ENCODE measurements at places on chromosomes 3 and 15.

DNA sequence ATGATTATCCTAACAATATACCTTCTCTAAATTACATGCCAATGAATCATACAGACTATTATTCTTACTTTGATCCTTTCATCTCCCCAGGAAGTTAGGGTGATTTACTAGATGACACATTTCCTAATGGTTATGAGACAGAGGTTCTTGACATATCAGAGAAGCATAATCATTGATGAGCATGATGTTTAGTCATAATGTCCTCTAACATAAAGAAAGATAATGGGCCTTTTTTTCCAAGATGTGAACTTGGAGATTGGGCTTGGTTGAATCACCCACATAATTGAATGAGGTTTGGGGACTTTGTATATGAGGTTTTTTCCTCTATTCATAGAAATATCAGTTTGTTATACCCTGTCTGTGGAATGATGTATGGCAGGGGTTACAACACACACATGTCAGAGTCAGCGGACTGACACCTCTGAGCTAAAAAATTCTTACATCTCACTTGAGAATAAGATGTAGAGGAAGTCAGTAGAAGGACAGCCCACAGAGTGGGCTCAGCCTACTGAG, 69.7 kb upstream of the DCBLD2 start:
- no peak for DNase-seq

DNA sequence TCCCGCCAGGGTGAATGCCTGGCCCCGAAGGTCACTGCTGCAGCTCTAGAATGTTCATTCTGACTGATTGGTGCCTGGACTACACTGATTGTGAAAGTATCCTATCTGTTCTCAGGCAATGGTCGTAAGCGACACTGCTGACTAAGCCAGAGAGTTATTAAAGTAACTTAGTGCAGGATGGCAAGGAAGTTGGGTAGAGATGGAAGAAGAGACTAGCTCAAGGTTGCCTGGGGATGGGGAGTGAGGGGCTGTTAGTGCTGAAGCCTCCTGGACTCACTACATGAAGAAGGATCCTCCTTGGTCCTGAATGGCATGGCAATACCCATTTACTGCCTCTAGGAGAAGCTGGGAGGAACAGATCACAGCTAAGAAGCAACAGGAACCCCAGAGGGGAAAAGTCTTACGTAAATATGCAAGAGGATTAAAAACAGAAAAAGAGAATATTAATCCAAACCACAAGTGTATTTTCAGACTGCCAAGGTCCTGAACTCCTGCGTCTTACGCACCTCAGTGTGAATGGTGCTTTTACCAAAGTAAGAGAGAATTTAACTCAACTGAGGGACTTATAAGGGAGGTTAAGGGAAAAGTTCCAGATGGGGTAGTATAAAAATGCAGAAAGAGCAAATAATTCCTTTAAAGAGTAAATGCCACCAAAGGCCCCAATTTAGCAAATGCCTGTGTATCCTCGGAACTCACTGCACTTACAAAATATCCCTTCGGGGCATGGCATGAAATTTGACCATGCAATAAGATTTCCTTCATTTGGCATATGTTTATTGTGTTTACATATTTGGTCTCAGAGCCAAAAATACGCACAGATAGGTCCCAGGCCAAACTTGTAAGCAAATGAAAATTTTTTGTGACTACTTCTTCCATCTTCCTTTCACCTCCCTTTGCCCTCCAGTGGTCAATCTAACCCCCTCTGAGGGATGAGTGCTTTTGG, 64.0 kb upstream of the DGKG start:
- no peak for DNase-seq

- DNase-seq: no peak
These were observed 103.2 kb downstream of the GABRG3 start for GRCh38 chr15:27074179-27074578.

GRCh38 chr3:73718326-73719110, 93.8 kb upstream of the PDZRN3 start:
- no peak for DNase-seq

GRCh38 chr3:100500320-100500880, 8.0 kb downstream of the TMEM45A start:
- no peak for DNase-seq

- no peak for DNase-seq
These were observed 44.1 kb upstream of the TBC1D23 start for GRCh38 chr3:100216713-100217112.

GRCh38 chr15:59688423-59688781, 718 bp downstream of the BNIP2 start:
- DNase-seq: peak; percentile 55

GRCh38 chr3:108006077-108006771, 84.6 kb downstream of the CD47 start:
- DNase-seq: no peak

- DNase-seq: no peak
These were observed 22.6 kb upstream of the POMGNT2 start for GRCh38 chr3:43128464-43128863.

GRCh38 chr3:187261541-187261969, 30.0 kb downstream of the MASP1 start:
- DNase-seq: no peak

DNA sequence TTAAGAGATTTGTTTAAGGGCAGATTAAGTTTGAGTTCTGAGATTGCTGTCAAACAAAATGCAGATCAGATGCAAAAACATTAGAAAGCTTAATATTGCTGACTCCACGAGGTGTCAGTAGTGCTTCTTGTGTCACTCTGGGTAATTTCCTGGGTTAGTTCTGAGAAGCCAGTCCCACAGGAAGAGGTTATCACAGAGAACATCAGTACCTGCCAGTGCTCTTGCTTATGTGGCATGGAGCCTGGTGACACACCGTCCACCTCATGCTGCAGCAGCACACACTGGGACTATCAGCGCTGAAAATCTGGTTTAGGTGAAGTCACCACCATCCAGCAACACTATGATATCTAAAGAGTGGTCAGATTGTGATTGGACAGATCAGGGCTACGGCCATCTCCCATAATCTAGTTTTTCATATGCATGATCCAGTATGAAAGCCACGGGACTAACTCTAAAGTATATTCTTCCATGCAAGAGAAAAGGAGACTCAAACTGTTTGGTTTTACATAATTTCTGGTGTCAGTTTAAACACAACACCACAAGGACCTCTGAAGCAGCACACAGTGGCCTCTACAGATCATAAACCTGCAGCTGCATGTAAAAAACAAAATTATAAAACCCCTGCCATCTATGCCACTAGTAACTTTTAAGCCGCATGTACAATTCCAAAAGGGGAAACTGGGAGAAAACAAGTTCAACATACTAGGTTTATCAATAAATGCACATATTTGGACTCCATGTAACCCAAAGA, 36.1 kb upstream of the MYO5C start:
- peak; percentile 50 for DNase-seq

GRCh38 chr15:50128266-50128665, 9.2 kb upstream of the ATP8B4 start:
- peak; percentile 67 for DNase-seq

- DNase-seq: no peak
These were observed 28.7 kb downstream of the NGRN start for GRCh38 chr15:90294159-90294558.
